Left kidney (tissue), 8 donors: ENCODE measurements at places on chromosomes 1 and 21. TPM values are rescaled to one million over a fixed set of nuclear protein-coding genes. Genes with fewer than 3 reads are reported as not detected.

SLC30A10 gene
- 0.23 TPM for polyA plus RNA-seq

DNA sequence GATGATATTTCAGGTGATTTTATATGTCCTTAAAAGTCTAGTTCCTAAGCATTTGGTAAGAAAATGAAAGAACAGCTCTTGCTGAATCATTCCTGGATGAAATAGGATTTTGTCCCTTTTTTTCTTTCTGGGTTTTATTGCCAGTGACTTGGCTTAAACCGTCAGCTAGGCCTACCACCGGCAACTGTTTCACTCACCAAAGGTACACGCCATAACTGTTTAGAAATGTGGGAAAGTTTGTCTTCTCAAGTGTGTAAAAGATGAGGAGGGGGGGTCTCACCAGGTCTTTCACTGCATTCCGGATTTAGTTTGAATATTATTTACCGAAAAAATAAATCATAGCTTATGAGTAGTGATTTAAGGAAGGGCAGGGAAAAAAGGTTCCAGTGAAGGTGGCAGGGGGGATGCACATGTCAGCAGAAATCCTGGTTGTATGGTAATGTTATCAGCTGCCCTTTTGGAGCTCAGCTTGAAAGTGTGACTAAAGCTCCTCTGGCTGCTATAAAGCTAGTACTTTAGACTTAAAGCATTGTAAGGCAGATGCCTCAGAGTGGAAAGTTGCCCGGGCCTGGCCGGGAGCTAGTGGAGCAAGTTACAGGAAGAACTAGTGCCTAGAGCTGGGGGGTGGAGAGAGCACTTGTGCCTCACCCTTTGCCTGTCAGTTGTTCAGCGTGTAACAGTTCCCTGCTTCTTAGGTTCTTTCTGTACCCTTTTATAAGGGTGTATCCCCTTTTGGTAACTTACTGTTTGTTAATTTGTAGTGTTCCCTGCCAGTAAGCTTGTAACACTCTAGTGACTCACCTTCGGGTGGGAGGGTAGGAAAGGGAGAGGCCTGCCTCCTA lies 3.1 kb downstream of the ATP1A1 start:
- DNase-seq: no peak

DNA sequence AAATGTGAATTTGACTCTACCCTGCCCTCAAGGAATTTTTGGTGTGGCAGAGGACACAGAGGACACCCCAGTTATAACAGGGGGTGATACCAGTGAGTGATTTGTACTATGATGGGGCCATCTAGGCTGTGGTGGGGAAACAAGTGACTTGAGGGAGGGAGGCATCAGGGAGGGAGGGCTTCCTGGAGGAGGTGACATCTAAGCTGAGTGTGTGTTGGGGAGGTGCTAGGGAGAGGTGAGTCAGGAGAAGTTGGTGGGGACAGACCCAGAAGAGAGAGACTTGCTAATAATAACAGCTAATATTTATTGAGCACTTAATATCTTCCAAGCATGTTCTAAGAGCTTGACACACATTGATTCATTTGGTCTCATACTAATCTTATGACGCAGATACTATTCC lies 19.9 kb upstream of the TTC4 start:
- DNase-seq: no peak

DNA sequence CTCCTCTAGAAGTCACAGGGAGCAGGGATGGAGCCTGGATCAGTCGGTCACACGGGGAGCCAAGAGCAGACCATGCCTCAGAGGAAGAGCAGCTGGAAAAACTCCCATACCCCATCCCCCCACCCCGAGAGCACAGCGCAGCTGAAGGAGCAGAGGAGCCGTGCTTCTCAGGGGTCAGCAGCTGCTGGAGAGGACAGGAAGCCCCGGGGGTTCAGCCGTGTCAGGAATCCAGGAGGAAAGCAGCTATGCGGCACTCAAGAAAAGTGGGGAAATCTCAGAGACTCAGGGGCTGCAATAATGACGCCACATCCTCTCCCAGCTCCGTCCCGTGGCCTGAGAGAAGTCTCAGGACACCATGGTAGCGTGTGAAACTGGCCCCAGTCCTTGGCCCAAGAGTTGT lies 102.3 kb downstream of the NPHP4 start:
- no peak for DNase-seq

DNA sequence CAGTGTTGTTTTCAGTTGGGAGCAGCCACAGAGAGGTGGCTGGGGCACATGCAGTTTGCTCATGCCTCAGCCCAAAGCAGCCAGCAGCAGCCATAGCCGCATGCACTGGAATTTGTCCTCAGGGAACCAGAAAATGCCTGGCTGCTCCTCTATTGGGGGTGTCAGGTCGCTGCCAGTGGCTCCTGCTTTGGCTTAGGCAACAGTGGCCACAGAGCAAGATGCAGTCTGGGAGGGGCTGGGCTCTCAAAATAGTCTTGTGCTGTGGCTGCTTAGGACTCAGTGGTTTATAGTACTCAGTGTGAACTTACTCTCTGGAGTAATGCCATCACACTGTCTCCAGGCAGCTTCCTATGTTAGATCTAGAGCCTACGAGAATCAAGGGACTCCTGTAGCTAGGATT lies 25.0 kb downstream of the CD55 start:
- DNase-seq: no peak

DNA sequence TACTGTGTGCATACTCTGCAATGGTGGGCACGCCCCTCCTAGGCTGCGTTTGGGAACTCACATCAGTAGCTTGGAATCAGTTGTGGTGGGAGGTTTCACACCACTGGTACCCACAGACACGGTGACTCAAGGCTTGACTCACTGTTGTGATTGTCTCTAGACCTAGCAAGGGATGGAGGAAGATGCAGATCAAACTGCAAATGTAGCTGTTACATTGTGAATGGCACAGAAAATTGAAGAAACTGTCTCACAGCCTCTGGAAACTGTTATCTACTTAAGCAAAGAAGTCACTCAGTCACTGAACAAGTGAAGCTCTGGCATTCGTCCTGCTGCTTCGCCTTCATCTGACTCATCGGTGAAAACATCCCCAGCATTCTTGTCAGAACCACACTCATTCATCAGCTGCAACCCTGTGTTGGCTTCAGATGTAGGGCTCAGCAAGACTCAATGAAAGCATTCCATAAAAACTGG lies 59.5 kb downstream of the POFUT2 start:
- DNase-seq: no peak

- DNase-seq: no peak
Measured at GRCh38 chr1:50852889-50853288, 107.2 kb downstream of the FAF1 start.
